IPS DF 19.7 (cell line): ENCODE measurements at places on chromosomes 5 and 9.

DNA sequence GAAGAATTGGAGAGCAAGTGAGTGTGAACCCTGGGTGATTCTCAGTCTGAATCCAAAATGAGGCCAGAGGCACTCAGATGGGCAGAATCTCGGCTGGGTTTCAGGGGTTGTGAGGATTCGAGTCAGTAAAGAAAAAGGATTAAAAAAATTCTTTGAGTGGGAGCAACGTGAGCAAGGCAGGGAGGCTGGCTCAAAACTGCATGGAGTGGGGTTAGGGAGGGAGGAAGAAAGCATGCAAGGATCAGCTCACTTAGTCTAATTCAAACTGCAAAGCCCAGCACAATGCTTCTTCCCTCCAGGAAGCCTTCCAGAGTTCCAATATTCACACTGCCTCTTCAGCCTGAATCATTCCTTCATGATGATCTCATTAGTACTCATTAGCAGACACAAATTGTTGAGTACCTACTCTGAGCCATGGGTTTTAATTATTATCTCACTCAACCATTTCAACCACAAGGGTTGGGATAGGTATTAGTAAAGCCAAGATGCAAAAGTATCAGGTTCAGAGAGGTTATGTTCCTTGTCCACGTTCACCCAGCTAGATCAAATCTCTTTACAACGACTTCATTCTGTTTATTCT is 95.8 kb downstream of the BRINP1 start:
- no peak for DNase-seq

- DNase-seq, result no peak
Measured at GRCh38 chr5:102903074-102903871, 148.2 kb downstream of the PAM start.

GRCh38 chr9:77960356-77961153 is 71.1 kb downstream of the GNAQ start:
- peak; percentile 56 for DNase-seq

- DNase-seq, result no peak
Measured at GRCh38 chr5:39471836-39472508, 47.2 kb upstream of the DAB2 start.

- DNase-seq, result no peak
Measured at GRCh38 chr9:91915524-91916263, 34.3 kb downstream of the ROR2 start.

GRCh38 chr5:153222936-153223335 is 267.5 kb upstream of the GRIA1 start:
- no peak for DNase-seq

DNA sequence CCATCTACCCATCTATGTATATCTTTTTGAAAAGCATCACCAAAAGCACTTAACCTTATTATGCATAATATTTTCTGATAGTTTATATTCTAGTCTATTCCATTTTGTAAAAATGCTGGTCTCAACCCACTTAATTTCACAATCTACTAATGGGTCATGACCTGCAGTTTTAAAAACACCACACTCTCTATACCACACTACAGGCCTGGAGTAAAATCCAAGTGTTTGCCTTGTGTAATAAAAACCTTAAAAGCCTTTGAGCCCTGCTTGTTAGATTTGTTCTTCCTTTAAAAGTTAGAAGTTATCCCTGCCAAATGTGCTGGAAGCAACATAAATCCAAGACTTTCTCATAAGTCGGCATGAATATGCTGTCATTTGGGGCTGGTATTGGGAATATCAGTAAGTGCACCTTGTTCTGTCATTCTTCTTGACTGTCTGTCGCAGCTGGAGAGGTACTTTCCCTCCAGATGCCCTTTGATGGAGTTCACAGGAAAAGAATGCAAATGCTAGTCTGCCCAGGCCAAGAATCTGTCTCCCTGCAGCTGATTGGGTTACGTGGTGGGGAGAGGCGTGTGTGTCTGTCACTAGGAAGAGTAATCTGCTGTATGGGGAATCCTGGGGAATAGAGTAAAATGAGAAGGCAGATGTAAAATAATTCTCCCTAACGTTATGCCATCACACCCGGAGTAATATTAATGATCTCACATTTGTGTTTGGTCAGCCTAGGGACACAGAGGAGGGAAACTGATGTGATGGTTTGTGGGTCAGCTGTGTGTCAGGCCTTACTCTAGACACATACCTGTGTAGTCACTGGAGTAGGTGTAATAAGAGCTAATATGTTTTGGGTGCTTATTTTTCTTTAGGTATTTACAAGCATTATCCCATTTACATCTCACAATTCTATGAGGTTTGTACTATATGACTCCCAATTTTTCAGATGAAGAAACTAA is 79.4 kb downstream of the ZNF366 start:
- DNase-seq, result no peak

- no peak for DNase-seq
Measured at GRCh38 chr9:77163884-77164283, 13.4 kb upstream of the VPS13A start.

GRCh38 chr5:175159956-175160355 is 284.0 kb downstream of the DRD1 start:
- DNase-seq, result no peak

GRCh38 chr5:67353500-67354450 is 157.2 kb upstream of the CD180 start:
- DNase-seq, result no peak

DNA sequence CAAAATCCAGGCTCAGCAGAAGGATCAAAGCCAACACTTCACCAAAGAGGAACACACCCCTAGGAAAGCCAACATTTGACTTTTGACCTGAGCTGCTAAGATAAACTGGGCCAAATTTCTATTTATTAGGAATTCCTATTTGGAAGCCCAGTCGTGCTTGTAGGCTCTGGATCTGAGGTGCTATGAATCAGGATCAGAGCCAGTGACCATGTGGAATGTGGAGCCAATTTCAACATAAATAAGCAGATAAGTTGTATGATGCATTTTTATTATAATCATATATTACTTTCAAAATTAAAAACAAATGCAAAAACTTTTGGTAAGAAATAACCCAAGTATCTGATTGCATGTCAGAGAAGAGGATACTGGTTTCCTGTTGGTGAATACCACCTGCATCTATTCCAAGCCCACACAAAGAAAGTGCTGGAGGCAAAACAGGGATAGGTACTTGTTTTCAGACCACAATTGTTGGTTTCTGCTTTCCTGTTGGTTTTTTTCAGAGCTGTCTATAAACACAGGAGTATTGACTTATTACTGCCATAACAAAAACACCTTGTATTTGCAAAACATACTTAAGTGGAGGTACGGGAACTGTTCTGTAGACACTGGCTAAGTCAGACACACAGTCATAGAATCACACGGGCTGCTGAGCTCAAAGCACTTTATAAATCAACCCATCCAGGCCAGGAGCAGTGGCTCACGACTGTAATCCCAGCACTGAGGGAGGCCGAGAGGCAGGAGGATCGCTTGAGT is 52.8 kb downstream of the ARL15 start:
- no peak for DNase-seq

- DNase-seq, result no peak
Measured at GRCh38 chr9:83646500-83647239, 23.7 kb downstream of the IDNK start.

DNA sequence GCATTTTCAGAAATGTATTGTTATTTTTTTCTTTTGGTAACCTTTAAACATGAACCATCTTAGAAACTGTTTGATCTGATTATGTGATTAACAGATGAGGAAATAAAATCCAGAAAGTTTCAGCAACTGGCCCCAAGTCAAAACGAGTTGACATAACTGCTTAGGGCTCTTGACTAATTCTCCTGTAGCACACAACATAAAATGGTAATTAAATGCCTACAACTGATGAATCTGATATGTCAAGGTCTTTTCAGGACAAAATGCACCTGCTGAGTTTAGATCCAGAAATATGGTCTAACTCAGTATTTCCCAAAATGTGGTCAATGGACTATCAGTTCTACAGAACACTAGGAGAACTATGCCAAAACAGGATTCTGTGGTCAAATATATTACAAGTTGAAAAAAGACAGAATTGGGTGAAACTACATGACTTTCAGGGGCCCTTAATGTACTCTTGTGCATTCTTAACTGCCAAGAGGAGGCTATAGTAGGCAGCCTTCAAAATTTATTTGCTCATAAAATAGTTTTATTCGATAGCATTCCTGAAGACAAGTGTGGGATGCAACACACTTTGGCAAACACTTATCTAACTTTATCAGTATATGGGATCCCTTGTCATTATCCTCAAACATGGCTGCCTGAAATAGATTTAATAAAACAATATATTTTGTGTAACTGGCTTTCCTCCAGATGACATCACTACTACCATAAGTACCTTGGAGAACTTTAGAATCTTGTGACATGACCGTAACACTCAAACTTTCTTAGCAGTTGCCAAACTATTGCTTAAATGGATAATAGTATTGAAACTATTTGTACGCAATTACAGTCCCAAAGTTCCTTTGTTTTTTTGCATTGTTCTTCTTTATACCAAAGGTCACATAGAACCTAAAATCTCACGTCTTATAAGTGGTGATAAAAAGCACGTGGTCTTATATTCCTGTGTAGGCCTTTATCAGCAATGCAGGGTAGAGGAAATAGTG is 59.4 kb downstream of the FBN2 start:
- DNase-seq, result no peak

GRCh38 chr5:104299998-104300706 is 737.6 kb upstream of the NUDT12 start:
- DNase-seq, result no peak

- no peak for DNase-seq
Measured at GRCh38 chr9:111483439-111483857, 735 bp downstream of the ECPAS start.

- DNase-seq, result no peak
Measured at GRCh38 chr9:130972957-130973685, 34.1 kb upstream of the FIBCD1 start.

DNA sequence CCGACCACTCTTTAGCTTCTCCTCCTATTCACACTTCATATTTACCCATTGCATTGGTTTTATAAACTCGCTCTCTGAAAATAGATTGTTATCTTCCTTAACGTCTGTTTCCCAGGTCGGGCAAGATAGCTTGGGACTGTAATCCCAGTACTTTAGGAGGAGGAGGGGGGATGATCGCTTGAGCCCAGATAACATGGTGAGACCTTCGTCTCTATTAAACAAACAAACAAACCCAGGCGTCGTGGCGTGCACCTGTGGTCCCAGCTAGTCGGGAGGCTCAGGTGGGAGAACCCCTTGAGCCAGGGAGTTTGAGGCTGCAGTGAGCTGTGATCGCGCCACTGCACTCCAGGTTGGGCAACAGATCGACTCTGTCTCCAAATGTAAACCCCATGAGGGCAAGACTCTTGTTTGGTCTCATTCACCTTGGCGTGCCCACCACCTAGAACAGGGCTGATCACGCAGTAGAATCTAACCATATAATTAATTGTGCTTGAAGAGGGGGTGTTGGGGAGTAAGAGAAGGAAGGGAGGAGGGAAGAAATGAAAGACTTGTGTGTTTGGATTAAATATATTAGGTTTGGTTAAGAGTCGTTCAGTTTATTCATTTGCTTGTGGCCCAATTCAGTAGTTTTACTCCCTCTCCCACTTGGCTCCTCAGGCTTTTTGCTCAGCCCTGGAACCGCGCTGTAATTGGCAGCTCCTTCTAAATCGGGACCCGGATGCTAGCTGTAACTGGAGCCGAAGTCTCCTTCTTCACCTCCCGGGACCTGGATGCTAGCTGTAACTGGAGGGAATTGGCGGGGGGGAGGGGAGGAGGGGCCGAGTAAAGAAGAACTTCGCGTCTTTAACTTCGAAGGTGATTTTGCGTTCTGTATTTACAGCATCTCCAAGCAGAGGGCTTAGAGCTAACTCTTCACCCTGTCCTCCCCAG is 24.9 kb downstream of the CDKN2A start:
- DNase-seq, result no peak

GRCh38 chr5:448061-448765 is 5.2 kb downstream of the EXOC3 start:
- DNase-seq, result no peak

DNA sequence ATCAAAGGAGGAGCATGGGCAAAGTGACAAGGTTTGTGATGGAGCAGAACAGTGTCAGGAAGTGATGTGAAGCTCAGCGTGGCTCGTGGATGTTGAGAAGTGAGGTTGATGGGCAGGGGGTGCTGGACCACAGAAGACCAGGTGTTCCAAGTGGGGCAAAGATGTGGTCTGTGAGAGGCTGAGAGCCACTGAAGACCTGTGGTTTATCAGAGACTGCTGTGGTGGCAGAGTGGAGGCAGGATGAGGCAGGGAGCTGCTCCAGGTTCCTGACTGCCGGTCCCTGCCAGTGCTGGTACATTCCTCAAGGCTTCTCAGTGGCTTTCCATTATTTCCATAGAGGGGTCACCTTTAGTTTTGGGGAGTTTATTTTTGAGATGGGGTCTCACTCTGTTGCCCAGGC is 19.1 kb downstream of the PALM2AKAP2 start:
- no peak for DNase-seq

- DNase-seq, result no peak
Measured at GRCh38 chr9:16743375-16743774, 127.1 kb downstream of the BNC2 start.

- DNase-seq, result no peak
Measured at GRCh38 chr9:4022435-4023067, 277.3 kb downstream of the GLIS3 start.

DNA sequence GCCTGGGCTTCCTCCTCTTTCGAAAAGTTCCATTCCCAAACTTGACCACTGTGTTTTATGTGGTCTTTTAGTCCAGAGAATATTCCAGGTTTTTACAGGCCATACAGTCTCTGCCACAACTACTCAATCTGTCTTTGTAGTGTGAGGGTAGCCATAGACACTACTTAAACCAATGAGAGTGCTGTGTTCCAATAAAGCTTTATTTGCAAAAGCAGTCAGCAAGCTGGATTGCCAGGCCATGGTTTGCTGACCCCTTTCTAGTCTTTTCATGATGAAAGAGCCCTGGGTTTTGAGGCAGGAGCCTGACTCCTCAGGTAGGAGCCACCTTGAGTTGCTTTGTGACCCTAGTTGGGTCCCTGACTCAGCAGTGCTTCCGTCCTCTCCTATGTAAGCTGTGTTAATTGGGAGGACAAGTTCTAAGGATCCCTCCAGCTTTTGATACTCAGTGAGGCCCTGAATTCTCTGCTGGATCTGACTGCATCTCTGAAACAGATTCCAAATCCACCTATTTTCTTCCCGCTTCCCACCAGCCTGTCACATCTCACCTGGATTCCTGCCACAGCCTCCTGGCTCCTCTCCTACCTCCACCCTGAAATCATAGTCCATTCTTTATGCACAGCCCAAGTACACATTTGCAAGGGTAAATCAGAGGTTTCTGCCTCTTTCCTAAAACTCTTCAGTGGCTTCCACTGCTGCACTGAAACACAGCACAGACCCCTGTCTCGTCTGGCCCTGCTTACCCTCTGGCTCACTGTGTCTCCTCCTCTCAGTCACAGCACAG is 13.5 kb downstream of the GALNT10 start:
- DNase-seq, result no peak

DNA sequence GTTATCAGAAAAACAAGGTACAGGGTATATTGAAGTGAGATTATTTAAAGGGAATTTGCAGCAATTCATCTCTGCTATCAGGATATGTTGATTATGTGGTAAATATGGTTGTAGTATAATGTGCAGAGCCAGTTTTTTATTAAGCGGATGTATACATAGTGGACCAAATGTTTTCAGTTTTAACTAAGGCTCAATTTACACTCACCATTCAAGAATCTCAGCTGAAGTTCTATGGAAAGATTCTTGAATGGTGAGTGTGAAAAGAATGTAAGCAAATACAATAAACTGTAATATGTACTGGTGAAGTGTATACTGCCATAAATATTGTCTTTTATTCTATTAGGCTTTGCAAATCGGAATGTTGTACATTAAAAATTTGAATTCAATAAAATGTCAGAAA is 895.9 kb upstream of the CDH10 start:
- no peak for DNase-seq

- DNase-seq, result no peak
Measured at GRCh38 chr9:129033216-129033615, 3.2 kb upstream of the MIGA2 start.

- no peak for DNase-seq
Measured at GRCh38 chr9:115254287-115255180, 136.6 kb upstream of the TNC start.

- no peak for DNase-seq
Measured at GRCh38 chr9:89440951-89441654, 56.8 kb downstream of the SEMA4D start.
